NCI-H1436 treated with DMSO at 0.1 percent for 48 hours (cell line): ENCODE measurements at places on chromosomes 3 and 15.

DNA sequence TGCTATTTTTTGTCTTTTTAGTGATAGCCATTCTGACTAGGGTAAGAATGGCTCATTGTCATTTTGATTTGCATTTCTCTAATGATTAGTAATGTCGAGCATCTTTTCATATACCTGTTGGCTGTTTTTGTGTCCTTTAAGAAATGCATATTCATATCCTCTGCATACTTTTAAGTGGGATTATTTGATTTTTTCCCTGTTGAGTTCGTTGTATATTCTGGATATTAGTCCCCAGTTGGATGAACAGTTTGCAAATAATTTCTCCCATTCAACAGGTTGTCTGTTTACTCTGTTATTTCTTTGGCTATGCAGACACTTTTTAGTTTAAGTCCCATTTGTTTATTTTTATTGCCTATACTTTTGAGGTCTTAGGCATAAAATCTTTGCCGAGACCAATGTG, 30.6 kb downstream of the ASB14 start:
- DNase-seq = no peak

DNA sequence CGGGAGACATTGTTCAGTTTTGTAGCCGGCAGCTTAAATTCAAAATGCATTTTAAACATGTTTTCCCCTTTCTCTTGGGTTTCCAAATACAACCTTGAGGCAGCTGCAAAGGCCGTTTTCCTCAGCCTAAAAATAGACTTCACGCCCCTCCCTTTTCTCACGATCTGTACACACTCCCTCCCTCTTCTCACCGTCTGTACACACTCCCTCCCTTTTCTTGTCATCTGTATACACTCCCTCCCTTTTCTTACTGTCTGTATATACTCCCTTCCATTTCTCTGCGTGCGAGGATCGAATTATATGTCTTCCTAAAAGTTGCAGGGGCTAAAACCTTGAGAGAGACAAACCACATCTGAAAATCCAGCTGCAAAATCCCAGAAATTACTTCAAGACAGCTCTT, 8.9 kb downstream of the MUC4 start:
- DNase-seq = no peak

DNA sequence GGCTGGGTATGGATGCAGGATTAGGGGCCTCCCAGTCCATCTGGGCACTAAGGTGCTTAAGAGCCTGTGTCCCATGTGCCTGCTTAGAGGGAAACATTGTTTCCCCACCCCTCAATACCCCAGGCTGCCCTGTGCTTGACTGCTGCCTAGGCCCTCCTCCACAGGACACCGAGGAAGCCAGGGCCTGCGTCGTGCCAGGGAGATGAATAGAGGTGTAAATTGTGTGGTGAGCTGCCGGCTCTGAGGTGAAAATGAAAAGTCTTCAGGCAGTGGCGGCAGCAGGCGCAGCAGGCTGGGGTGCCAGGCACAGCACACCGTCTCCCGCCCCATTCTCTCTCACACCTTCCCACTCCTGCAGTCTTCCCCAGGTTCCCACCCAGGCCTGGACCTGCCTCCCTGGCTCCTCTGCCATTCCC, 13.9 kb upstream of the GRM2 start:
- no peak for DNase-seq

GRCh38 chr15:44584162-44584749, 47.3 kb downstream of the EIF3J start:
- no peak for DNase-seq

DNA sequence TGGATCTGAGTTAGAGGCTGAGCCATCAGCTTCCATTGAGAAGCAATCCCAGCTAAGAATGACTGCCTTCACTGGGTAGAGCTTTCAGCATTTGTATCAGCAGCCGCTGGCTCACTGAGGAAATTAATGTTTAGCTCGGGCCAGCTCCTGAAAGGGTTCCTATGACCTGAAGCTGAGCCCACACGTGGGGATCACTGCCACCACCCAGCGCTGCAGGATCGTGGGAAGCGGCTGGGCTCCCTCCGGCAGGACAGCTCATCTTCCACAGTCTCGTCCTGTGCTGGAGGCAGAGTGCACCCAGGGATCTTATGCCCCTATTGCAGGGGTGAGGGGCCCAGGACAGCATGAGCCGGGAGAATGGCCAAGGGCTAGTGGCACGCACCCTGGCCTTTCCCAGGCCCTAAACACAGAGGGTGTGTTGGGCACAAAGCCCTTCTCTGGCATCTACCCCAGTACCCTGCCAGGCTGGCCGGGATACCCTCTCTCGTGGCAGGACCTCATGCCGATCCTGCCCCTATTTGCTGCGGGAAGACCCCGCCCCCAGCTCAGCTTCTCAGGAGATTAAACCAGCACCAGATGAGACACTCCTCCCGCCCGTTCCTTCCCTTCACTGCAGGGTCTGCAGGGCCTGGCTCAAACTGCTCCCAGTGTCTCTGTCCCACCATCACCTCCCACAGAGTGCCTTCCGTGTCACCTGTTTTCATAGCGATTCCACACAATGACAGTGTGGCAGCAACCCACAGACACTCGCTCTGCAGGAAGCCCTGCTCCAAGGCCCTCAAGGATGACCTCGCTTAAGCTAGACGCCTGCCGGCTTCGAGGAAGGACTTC, 28.5 kb downstream of the KLHL25 start:
- no peak for DNase-seq

GRCh38 chr15:56102441-56102840, 109.0 kb upstream of the NEDD4 start:
- no peak for DNase-seq

DNA sequence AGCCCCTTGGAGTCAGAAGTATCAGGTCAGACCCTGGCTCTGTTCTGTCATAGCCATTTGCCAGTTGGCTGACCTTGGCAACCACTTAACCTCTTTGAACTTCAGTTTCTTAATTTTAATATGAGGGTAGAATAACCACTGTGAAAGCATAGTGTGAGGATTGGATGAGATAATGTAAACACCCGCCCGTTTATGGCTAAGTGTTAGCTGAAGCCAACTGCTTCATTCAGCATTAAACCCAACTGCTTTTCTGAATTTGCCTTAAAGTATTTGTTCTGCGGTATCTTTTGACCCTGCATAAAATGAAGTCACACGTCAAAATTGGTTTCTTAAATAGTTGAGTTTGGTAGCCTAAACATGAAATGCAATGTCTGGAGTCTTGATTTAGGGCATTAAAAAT, 121.5 kb upstream of the ABHD17C start:
- no peak for DNase-seq
